ENCODE measurements at places on chromosomes 12 and 14.

DNA sequence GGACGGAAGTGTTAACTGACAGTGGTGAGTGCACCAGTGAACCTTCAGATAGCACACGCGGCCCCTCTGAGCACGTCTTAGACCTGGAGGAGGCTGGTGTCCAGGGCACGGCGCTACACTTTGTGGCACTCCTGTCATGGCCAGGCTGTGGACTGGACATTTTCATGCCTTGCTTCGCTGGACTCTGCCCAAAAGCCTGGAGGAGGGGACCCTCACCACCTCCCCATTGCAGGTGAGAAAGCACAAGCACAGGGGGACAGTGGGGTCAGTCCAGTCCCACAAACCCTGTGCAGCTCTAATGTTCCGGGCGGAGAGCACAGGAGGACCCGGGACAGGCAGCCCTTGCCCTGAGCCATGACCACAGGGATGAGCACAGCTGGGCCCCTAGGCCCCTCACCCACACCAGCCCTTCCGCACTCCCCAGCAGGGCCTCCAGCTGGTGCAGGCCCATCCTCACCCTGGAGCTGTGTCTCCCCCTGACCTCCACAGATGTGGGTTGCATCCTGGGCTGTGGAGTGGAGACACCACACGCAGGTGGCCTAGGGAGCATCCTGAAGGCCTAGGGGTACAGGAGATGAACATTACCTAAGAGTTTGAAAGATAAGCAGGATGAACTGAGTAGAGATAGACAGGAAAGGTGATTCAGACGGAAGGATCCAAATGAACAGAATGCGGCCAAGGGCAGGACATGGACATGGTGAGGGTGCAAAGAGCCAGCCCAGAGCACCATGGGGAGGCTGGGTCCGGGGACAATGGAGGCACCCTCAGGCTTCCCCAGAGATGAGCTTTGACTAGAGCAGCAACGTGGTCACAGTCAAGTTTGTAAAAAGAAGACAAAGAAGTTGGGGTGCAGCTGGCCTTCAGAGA, 132.8 kb downstream of the BCL11B start:
- DNase-seq, result no peak

DNA sequence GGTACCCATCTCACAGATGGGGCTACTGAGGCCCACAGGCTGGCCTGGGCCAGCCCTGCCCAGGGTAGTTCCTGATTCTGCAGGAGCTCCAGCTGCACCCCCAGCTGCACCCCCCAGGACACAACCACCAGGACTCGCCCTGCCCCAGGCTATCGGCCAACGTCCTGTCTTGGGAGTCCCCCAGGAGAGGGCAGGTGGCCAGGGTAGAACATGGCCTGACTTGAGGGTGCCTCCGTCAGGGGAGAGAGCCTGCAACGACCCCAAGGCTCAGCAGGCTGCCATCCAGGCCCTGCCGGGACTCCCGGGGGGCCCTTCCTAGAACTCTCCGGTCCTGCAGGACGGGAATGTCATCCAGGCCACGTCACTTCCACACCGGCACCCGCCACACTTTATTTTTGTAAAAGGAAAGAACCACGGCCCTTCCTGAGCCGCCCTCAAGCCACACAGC, 15.8 kb downstream of the JAG2 start:
- no peak for DNase-seq

DNA sequence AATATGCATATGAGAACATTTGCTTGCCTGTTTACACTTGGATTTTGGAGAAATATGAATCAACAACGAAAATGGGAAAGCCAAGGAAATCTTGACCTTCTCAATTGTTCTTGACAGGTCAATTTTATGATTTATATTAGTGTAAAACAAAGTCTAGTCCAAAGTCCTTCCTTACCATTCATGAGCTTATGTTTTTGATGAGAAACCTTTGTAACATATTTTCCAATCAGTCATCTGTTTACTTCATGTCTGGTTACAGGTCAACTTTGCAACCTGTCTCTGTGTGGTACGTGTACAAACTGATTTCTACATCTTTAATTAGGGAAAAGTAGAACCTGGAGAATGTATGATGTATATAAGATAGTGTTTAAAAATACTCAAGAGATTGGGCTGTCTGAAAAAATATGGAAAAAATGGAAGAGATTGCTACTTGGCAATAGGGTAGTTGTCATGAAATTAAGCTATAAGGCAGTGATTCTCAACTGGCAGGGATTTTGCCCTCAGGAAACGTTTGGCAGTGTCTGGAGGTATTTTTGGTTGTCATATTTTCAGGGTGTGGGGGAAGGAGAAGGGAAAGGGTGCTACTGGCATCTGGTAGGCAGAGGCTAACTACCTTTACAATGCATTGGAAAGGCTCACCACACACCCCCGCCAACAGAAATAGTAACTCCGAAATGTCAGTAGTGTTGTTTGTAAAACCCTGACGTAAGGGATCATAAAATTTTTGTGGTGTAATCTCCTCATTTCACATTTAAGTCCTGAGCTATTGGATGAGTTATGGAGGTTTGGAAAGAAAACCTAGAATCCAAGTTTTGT, 110.4 kb upstream of the PTPRB start:
- DNase-seq, result no peak

- no peak for DNase-seq
Measured at GRCh38 chr12:117119592-117120198, 20.5 kb upstream of the TESC start.

- no peak for DNase-seq
Measured at GRCh38 chr12:54744590-54744989, 96.4 kb upstream of the DCD start.

DNA sequence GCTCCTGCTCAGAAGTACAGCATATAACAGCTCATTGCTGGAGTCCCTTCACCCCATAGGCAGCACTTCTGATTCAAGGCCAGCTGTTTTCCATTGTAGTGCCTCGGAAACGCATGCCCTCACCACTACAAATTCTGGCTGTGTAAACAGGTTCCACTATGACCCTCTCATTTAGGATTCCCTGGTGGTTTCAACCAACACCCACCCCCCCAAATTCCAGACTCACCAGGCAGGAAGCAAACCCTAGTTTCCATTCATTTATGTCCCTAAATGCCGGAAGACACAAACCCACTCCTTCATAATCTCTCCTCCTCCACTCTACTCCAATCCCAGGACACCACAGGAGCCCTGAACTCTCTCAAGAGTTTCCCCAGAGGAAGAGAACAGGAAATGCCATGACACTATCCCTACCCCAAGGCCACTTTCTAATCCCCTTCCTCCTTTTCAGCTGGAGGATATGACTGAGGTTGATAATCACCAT, 75.9 kb upstream of the TMPO start:
- DNase-seq, result no peak

DNA sequence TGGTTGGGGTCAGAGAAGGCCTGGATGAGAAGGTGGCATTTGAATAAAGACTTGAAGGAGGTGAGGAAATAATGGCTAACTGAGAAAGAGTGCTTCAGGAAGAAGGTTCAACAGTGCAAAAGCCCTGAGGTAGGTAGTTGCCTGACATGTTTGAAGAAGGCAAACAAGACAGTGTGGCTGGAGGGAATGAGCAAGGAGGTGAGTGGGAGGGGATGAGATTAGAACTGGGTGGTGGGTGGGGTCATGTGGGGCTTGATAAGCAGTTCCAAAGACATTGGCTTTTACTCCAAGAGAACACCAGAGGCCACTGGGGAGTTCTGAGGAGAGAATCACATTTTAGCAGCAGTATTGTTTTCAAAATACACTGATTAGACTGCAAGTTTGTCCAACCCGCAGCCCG, 50.5 kb downstream of the HSPB8 start:
- DNase-seq, result no peak

- no peak for DNase-seq
Measured at GRCh38 chr14:76135722-76136121, 16.0 kb upstream of the GPATCH2L start.

- DNase-seq, result no peak
Measured at GRCh38 chr14:102866982-102867761, 55.3 kb upstream of the AMN start.

DNA sequence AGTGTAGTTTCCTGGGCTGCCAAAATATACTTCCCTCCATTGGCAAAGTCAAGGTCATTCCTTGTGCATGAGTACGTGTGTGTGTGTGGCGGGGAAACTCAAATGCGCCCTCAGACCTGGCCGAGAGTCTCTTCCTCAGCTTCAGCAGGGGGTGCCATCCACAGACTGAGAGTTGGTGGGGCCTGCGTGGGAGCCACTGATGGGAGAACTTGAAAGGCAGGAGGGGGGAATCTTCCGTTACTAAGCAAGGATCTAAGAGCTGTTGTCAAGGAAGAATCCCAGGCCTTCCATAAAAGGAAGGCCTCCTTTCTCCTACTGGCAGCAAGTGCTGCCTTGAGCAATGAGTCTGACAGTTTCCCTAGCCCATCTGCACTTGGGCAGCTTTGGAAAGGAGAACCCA, 274.9 kb downstream of the EMP1 start:
- DNase-seq, result no peak

- no peak for DNase-seq
Measured at GRCh38 chr12:80509781-80510556, 65.9 kb downstream of the PTPRQ start.

- no peak for DNase-seq
Measured at GRCh38 chr12:52403561-52403960, 2.6 kb downstream of the KRT82 start.

- no peak for DNase-seq
Measured at GRCh38 chr14:92105073-92105892, 1.1 kb downstream of the ATXN3 start.

- no peak for DNase-seq
Measured at GRCh38 chr12:104974626-104975290, 11.4 kb upstream of the NOPCHAP1 start.

DNA sequence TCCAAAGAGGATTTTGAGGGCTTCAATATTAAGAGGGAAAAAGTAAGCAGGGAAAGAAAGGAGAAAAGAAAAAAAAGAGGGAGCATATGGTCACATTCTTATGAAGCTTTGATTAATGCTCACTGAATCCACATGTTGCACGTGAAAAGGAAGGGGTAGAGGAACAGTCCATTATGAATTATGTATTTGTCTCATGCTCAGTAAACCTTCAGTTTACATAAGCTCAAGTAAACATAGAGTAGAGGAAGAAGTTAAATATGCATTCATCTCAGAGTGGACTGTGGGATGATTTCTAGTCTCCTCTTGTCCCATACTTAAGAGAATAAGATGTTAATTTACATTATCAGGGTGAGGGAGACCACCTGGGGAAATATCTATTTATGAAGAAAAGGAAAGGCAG, 334.5 kb downstream of the IPO8 start:
- no peak for DNase-seq

GRCh38 chr14:89952576-89952975, 2.0 kb downstream of the EFCAB11 start:
- DNase-seq, result no peak

GRCh38 chr14:104994978-104995377, 9.4 kb downstream of the CLBA1 start:
- DNase-seq, result no peak

DNA sequence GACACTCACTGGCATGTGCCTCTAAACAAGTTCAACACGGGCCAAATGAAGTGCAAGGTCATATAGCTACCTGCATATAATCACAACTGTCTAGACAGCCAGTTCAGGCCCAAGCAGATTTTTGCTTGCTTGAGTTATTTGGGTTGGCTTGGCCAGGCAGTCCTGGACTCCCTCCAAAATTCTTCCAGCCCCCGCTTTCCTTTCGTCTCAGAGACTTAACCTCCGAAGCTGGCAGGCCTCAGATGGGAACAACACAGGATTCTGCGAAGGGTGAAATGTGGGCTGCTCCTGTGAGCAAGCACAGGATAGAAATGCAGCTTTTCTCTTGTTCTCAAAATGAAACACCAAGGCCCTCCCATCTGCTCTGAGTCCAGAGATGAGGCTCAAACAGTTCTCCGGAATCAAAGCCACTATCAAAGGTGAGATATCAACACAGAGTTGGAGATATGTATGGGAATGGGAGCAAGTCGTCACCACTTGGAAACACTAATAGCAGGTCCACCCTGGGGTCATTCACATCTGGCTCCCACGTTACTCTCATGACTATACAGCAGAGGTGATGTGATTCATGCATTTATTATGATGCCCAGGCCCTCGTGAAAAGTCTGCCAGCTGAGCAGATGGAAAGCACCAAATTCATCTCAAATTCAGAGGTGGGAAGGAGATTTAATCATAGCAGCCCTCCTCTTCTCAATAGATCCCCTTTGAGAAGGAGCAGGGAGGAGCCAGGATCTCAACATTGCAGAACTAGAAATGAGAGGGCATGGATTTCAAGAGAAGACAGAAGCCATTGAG, 389.8 kb downstream of the NUAK1 start:
- peak; percentile 83 for DNase-seq

DNA sequence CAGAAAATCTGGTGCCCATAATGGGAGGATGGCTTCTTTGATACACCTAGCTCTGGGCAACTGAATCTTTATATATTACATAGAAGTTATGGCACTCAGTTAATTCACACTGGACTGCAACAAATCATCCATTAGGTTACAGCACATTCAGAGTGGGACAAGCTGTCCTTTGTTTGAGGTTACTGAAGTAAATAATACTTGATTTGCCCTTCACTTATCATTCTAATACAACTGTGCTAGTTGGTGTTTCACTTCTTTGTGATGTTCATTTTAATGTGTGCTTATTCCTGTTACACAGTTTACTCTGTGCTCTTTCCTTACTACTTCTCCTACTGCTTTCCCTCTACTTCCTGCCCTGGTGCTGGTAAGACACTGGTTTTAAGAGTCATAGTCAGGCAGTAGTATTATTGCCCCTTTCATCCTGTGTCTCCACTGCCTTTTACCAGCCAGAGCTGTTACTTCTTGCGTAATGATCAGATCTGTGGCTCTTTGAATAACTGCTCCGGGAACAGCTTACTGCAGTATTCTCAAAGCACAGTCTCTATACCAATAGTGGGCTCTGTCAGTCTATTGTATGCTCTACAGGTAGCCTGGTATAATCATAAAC, 36.4 kb upstream of the GXYLT1 start:
- DNase-seq, result no peak

GRCh38 chr12:123813349-123813748, 51.2 kb downstream of the DNAH10 start:
- no peak for DNase-seq

GRCh38 chr14:105890474-105891220, 364.3 kb downstream of the TMEM121 start:
- DNase-seq, result peak; percentile 63

DNA sequence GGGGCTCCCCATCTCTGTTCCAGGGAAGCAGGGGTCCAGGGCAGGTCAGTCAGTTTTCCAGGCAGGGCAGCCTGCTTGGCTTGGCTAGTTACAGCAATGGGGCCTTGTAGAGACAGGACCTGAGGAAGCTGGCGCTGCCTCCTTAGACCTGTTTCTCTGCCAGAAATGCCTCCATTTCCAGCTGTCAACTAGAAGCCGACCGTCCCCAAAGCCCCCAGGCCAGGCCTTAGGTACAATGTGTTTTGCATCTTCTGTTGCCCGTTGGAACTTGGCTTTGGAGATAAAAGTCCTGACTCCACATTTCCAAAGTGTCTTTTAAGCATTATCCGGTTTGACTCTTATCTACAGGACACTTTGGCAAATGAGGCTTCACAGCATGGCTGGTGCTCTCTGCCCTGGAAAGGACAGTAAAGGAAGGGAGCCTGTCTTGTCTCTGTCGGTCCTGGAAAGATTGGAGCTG, 42.6 kb downstream of the KRT80 start:
- DNase-seq, result no peak

DNA sequence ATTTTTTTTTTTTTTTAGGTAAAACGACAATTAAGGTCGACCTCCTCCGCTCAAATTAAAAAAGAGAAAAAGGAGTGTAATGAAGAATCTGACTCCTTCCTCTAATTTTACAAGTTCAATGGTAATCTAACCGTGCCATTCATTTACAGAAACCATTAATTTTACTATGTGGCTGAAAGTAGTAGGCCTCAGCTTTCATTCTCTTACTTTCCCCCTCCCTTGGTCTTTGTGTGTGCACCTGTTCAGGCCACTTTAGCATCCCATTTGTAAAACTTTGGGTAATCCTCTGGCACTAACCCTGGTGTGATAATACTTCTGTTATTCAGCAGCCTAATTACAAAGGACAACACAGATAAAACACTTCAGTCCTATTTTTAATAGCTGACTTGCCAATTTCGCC, 128.1 kb downstream of the ASCL1 start:
- DNase-seq, result no peak

Measured in coronary artery (tissue), 2 donors.